BJ (cell line): ENCODE measurements at places on chromosomes 1 and 21. TPM values are rescaled to one million over a fixed set of nuclear protein-coding genes. Genes with fewer than 3 reads are reported as not detected.

Gene TTC22
- not detected in 2 replicates for polyA plus RNA-seq

Gene KLHDC9
- polyA plus RNA-seq, result 3.9 and 5.8 TPM in 2 replicates

Gene MIXL1
- polyA plus RNA-seq, result 0.07 and 0.09 TPM in 2 replicates

Gene CRNN
- not detected in 2 replicates for polyA plus RNA-seq

Gene SPRR2A
- not detected in 2 replicates for polyA plus RNA-seq

Gene NPHS2
- polyA plus RNA-seq, result not detected in 2 replicates

Gene FCAMR
- not detected in 2 replicates for polyA plus RNA-seq

Gene VSIG8
- not detected in 2 replicates for polyA plus RNA-seq

Gene NENF
- polyA plus RNA-seq, result 77.4 and 85.6 TPM in 2 replicates

Gene C1orf87
- polyA plus RNA-seq, result not detected in 2 replicates

Gene TMED5
- 25.0 and 43.0 TPM in 2 replicates for polyA plus RNA-seq

Gene CD58
- polyA plus RNA-seq, result 11.7 and 18.9 TPM in 2 replicates

Gene PAFAH2
- 11.9 and 13.2 TPM in 2 replicates for polyA plus RNA-seq

Gene TAF5L
- 16.3 and 19.4 TPM in 2 replicates for polyA plus RNA-seq

Gene CITED4
- polyA plus RNA-seq, result 0.67 and 0.80 TPM in 2 replicates

Gene TEX50
- not detected in 2 replicates for polyA plus RNA-seq

Gene NR5A2
- polyA plus RNA-seq, result 0.11 and 0.12 TPM in 2 replicates

Gene ARHGAP30
- polyA plus RNA-seq, result not detected in 2 replicates

Gene KRTAP12-2
- not detected in 2 replicates for polyA plus RNA-seq

Gene TMPRSS3
- not detected in 2 replicates for polyA plus RNA-seq

Gene LCE2C
- not detected in 2 replicates for polyA plus RNA-seq

Gene UBL4B
- 22.9 and 34.8 TPM in 2 replicates for polyA plus RNA-seq

Gene FMO2
- polyA plus RNA-seq, result 0.07 and 0.17 TPM in 2 replicates

Gene KCNA2
- not detected in 2 replicates for polyA plus RNA-seq

Gene KCNJ10
- polyA plus RNA-seq, result not detected in 2 replicates

Gene SGIP1
- polyA plus RNA-seq, result 49.4 and 62.3 TPM in 2 replicates

Gene CD1E
- not detected in 2 replicates for polyA plus RNA-seq

Gene G0S2
- 0.43 and 0.61 TPM in 2 replicates for polyA plus RNA-seq

Gene RGS13
- polyA plus RNA-seq, result not detected in 2 replicates

Gene DMBX1
- polyA plus RNA-seq, result not detected in 2 replicates

Gene CYP4A22
- polyA plus RNA-seq, result not detected in 2 replicates

Gene PRKAA2
- polyA plus RNA-seq, result 0.70 and 1.6 TPM in 2 replicates

Gene CRYBG2
- 0.20 and 0.44 TPM in 2 replicates for polyA plus RNA-seq

Gene CFAP141
- not detected in 2 replicates for polyA plus RNA-seq

Gene MAST2
- polyA plus RNA-seq, result 31.0 and 47.2 TPM in 2 replicates

Gene CD1B
- polyA plus RNA-seq, result not detected in 2 replicates
